ENCODE measurements at places on chromosomes 12 and 14.

DNA sequence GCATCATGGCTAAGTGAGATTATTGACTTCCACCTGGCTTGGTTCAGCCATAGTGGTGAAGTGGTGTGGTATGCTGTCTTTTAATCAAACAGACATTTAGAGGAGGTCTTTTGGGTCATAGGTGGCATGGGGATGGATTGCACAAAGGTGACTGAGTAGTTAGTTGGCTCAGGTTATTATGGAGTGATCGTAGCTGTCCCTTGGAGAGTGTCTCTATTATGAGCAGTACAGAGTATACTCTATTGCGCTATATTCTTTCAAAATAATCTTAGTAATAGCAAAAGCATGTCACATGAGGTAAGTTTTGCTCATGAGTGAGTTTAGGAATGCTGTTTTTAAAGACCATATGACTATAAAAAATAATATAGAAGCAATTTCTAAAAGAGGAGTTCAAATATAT is 60.4 kb downstream of the RASSF8 start:
- no peak for DNase-seq

DNA sequence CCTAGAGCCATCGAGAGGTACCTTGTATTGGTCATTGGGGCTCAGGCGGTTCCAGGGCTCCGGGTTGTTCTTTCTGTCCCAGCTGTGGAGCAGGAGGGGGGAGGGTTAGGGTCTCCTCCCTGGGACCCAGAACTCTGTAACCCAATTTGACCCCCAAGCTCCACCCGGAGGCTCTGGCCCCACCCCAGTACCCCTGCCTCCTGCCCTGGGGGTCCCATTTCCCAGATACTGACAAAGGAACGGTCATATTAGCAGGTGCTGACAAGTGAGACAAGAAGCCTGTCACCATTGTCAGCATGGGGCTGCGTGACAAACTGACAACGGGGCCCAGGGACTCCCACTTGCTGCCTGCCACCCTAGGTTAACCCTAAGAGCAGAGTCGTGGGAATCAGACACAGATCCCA is 6.2 kb downstream of the SHMT2 start:
- DNase-seq: no peak

- no peak for DNase-seq
Measured at GRCh38 chr14:89578156-89578555, 161.1 kb upstream of the FOXN3 start.

DNA sequence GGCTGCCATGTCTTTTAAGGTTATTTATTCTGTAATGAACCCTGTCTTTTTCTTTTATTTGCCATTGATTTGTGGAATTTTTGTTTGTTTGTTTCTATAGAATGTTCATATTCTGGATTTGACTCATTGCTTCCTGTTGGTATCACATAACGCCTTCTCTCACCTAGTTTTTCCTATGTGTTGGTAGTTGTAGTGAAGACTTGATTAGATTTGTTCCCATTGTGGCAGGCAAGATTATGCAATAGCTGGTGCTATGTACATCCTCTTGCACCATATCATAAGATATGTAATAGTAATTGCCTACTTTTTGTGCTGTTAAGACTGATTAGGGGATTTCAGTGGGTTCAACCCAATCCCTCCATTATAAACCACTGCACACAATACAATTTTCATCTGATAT is 3.9 kb upstream of the KRT6B start:
- DNase-seq: no peak

GRCh38 chr14:68768316-68768715 is 24.6 kb downstream of the ZFP36L1 start:
- DNase-seq: no peak

GRCh38 chr14:72657214-72657921 is 236.5 kb downstream of the DPF3 start:
- no peak for DNase-seq

DNA sequence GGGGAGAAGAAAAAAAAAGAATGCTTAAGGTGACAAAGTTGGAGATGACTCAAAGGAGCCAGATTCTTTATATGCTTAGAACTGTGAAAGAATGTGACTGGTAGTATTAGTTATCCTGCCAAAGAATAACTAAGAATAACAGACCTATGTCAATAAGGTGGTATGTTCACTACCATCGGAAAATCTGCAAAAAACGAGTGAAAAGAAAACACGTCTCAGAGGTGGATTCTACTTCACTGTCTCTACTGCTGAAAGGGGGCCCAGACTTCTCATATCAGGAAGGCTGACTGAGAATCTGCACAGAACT is 64.7 kb downstream of the IPO8 start:
- DNase-seq: no peak

DNA sequence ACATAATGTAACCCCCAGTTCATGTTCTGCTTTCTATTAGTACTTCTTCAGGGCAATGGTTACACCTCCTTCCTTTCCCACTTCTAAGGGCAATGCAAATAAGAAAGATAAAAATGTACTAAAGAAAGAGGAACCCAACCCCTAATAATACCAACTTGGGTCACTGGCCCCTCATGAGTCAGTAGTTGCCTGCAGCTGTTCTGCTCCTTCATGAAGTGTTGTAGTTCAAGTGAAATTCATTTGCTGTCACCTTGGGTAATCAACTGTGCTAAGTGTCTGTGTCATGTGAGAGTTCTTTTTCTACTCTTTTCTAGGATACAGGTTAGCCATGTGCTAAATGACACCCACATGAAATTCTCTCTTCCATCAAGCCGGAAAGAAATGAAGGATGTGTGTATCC is 91.8 kb downstream of the PLXNC1 start:
- peak; percentile 37 for DNase-seq

DNA sequence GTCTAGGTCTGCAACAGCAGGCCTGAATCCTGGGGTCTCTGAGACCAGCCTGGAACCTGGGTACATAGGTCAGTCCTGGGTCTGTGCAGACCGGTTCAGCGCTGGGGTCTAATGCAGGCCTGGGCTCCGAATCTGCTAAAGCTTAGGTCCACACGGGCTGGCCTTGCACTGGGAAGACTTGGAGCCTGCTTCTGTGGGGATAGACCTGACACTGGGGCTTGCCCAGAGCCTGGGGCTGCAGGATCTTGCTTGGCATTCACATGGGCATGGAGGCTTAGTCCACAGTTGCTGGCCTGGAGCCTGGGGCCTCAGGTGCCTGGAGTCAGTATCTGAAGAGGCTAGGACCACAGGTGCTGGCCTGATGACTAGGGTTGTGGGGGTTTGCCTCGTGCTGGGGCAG is 369.8 kb upstream of the SEL1L start:
- no peak for DNase-seq

- DNase-seq: peak; percentile 3
Measured at GRCh38 chr14:91348845-91349465, 68.7 kb downstream of the CCDC88C start.

DNA sequence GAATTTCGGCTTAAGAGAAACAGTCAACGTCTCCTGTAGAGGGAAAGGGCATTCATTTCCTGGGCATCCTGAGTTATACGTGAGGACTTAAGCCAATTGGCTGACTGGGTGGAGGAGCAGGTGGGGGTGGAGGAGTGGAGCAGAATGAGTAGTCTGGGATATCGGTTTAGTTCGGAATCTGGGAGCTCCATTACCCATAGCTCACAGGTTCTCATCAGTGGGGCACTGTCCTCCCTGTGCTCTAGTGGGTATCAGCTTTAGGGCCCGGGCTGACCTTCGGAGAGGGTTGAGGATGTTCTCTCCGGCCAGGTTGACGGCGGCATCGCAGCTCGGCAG is 704 bp downstream of the SDR39U1 start:
- DNase-seq: no peak

GRCh38 chr14:85041618-85042017 is 488.3 kb upstream of the FLRT2 start:
- DNase-seq: no peak

DNA sequence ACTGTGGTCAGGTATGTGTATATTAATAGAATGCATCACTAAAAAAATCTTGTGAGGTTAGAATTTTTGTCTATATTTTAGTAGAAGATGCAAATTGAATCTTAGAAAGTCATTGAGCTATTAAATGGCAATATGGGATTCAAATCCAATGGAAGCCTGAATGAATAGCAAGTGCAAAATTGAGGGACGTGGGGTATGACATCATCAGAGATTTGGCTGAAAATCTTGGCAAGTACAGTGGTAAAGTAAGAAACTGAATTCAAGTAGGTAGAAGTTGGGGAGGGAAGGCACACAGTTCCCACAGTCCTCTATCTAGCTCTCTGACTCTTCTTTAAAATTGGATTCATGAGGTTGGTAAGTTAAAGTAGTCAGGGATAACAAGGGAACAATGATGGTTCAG is 97.4 kb upstream of the SSTR1 start:
- no peak for DNase-seq

DNA sequence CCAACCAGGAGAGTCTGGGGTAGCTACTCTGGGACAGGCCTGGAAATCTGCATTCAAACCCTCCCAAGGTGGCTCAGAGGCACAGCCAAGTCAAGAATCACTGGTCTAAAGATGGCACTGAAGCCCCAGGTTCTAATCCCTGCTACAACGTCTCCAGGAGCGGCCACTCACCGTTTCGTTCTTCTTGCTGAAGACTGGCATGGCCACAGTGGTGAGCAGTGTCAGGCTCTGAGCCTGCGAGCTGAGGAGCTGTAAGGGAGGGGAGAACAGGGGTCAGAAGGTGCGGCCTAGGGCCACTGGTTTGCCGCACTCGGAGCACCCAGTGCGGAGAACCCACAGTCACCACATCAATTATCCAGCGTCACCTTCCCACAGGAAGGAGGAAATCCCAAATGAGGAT is 38.8 kb downstream of the CACNA2D4 start:
- no peak for DNase-seq

GRCh38 chr14:47526591-47527244 is 148.7 kb downstream of the MDGA2 start:
- DNase-seq: no peak

DNA sequence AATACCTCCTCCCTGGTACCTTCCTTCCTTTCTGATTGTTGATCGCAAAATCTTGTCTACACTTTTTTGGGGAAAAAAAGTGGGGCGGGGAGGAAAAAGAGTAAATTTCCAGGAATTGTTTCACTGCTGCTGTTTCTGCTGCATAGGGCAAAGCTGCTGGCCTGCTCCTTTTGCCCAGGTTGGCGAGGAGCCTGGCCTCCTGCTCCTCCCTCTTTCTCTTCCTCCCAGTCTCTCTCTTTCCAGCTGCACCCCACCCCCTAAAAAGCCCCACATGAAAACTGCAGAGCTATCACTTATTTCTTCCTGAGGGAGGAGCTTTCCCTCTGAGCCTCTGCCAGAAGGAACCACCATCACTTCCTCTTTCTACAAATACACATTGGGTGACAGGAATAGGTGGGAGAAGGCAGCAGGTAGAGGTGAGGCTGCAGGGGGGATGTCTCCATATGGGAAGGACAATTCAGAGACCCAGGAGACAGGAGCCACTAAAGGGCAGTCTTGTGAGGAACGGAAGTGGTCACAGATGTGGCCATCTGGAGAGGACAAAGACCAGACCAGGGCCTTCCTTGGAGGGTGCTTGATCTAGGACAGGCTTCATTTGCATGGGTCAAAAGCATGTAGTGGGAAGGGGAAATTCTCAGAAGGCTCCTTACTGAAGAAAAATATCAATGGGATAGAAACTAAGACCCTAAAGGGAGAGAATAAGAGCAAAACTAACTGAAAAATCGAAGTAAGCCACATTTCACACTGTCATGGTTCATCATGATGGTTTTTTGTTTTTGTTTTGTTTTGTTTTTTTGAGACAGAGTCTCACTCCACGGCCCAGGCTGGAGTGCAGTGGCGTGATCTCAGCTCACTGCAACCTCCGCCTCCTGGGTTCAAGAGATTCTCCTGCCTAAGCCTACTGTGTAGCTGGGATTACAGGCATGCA is 14.8 kb downstream of the ZBTB39 start:
- peak; percentile 81 for DNase-seq

DNA sequence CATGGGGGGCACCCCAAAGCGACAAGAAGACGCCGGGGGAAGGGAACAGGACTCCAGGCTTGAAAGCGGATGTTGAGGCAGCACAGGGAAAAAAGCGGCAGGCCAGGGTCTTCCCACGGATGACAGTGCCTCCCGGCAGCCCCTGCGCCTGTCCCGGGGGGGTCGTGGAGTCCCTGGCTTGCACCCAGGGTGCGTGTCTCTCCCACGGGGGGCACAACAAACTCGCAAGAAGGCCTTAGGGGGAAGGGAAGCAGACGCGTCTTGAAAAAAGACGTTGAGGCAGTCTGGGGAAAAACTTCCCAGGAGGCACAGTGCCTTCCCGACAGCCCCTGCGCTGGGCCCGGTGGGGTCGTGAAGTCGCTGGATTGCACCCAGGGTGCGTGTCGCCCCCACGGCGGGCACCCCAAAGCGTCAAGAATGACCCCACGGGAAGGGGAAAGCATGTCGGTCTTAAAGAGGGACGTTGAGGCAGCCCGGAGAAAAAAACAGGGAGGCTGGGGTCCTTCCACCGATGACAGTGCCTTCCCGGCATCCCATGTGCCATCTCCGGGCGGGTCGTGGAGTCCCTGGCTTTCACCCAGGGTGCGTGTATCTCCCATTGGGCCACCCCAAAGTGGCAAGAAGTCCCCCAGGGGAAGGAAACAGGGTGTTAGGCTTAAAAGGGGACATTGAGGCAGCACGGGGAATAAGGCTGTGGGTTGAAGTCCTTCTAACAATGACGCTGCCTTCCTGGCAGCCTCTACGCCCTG is 159.9 kb upstream of the ALG10B start:
- no peak for DNase-seq

DNA sequence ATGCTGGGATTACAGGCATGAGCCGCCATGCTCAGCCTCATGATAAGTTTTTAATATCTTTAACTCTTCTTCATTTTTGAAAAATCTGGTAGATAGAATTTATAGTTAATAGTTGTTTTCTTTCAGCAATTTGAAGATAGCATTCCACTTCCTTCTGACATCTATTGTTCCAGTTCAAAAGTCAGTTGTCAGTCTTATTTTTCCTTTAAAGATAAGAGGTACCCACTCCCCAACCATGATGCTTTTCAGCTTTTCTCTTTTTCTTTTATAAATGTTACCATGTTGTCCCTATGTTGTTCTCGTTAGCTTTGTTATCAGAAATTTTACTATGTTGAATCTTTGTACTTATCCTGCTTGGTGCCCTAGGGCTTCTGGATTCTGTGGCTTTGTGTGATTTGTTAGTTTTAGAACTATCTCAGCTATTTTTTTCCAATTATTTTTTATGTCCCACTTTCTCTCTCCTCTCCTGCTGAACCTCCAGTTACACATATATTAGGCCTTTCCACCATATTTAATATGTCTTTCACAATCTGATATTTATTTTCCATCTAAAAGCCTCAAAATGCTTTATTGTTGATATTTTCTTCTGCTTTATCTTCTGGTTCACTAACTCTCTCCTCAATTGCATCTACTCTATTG is 181.6 kb upstream of the FOXN3 start:
- peak; percentile 4 for DNase-seq

DNA sequence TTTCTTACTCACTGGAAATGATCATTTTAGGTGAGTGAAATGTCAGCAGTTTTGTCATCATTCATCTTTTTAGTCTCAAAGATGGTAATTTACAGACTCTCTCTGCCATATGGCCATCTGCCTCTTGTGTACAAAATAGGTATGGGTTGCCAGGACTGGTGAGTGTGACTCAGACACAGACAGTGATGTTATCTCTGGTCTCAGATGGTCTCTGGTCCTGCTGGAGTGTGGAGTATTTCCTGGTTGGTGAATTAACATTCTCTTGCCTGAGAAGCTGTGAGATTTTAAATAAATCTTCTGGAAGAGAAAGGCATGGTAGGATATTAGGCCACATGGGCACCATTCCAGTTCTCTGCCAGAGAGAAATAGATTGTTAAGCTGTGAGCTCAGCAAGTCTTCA is 207.0 kb downstream of the ATP23 start:
- DNase-seq: peak; percentile 47

GRCh38 chr14:78196323-78196722 is 26.1 kb downstream of the NRXN3 start:
- DNase-seq: no peak
